ENCODE measurements at places on chromosomes 3 and 15.

DNA sequence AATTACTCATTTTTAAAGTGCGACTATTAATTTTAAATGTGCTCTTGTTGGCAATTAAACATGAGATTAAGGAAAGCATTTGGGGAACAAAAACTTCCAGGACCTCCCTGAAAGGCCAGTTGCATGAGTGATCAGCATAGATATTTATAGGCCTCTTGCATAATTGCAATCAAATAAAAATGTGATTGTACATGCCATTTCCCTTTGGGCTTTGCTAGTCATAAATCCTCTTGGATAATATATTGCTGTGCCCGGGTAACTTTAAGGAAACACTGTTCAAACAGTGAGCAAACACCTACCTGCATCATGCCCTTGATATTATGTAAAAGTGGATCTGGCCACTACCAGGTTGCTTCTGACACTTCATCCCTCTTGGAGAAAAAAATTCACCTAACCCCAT lies 239.1 kb downstream of the MCTP2 start:
- H3K36me3 ChIP-seq, result no peaks in the 10 kb centered on the region
- H3K4me1 ChIP-seq, result peaks cover 38% of the 10 kb centered on the region
- DNase-seq, result no peak
- no peak overlapping the region for H3K4me3 ChIP-seq

- DNase-seq, result peak; percentile 14
- H3K4me1 ChIP-seq, result peaks cover 12% of the 10 kb centered on the region
- no peak overlapping the region for H3K27ac ChIP-seq
- H3K4me3 ChIP-seq, result no peak overlapping the region
- peaks cover 17% of the 10 kb centered on the region for H3K27me3 ChIP-seq
- no peaks in the 10 kb centered on the region for H3K36me3 ChIP-seq
Measured at GRCh38 chr15:29678504-29679034, 143.7 kb downstream of the TJP1 start.

GRCh38 chr3:178334239-178334638 lies 202.0 kb upstream of the KCNMB2 start:
- no peaks in the 10 kb centered on the region for H3K27me3 ChIP-seq
- H3K4me1 ChIP-seq, result peaks cover 8% of the 10 kb centered on the region
- H3K27ac ChIP-seq, result no peak overlapping the region
- peaks cover 17% of the 10 kb centered on the region for H3K36me3 ChIP-seq
- no peak overlapping the region for H3K4me3 ChIP-seq

DNA sequence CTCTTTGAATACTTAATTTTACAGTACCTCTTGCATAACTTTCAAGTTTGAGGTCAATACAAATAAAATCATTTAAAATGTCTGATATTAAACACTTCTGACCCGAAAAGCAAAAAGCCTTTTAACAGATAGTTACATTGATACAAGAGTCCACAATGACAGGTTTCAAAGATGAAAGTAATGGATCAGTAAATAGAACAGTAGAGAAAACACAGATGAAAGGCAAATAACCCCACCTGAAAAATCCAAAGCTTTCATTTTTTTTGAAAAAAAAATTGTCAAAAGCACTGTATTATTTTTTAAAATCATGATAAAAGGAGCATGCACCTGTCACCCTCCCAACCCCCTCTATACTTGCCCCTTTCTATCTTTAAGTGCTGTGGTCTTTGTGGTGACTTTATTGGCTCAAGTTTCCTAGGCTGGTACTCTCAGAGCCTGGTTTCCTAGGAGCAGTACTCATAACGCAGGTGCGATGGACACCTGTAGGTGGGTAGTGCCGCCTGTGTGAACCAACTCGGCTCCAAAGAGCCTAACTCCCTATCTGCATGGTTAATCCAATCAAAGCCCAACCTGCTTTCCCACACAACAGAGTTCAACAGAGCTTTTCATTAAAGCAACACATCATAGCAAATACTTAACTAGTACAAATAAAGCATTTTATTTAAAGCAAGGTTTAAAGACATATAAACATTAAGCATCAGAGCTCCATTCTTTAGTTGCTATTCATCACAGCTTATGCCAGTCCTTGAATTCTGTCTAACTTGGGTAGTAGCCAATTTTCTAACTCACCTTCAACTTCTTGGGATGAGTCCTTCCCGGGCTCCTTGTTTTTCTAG lies 32.2 kb downstream of the LIPC start:
- no peak overlapping the region for H3K27ac ChIP-seq
- H3K36me3 ChIP-seq, result no peaks in the 10 kb centered on the region
- H3K4me3 ChIP-seq, result no peak overlapping the region
- no peak for DNase-seq
- H3K27me3 ChIP-seq, result no peaks in the 10 kb centered on the region

- H3K36me3 ChIP-seq, result no peaks in the 10 kb centered on the region
- no peak overlapping the region for H3K4me3 ChIP-seq
- no peak overlapping the region for H3K27ac ChIP-seq
- H3K4me1 ChIP-seq, result peaks cover 8% of the 10 kb centered on the region
Measured at GRCh38 chr3:181565416-181565815, 146.3 kb upstream of the SOX2 start.

- no peak for DNase-seq
- H3K4me3 ChIP-seq, result no peak overlapping the region
- no peaks in the 10 kb centered on the region for H3K4me1 ChIP-seq
- no peaks in the 10 kb centered on the region for H3K36me3 ChIP-seq
Measured at GRCh38 chr3:28791713-28792255, 443.2 kb upstream of the AZI2 start.

- H3K4me3 ChIP-seq, result no peak overlapping the region
- H3K27ac ChIP-seq, result no peak overlapping the region
- no peaks in the 10 kb centered on the region for H3K27me3 ChIP-seq
- H3K36me3 ChIP-seq, result no peaks in the 10 kb centered on the region
- H3K4me1 ChIP-seq, result peaks cover 18% of the 10 kb centered on the region
Measured at GRCh38 chr3:152621967-152622810, 212.7 kb upstream of the P2RY1 start.

- H3K27me3 ChIP-seq, result no peaks in the 10 kb centered on the region
- peaks cover 4% of the 10 kb centered on the region for H3K36me3 ChIP-seq
- no peak overlapping the region for H3K4me3 ChIP-seq
- H3K27ac ChIP-seq, result no peak overlapping the region
- H3K4me1 ChIP-seq, result no peaks in the 10 kb centered on the region
Measured at GRCh38 chr3:15470849-15471248, 43.5 kb downstream of the EAF1 start.

DNA sequence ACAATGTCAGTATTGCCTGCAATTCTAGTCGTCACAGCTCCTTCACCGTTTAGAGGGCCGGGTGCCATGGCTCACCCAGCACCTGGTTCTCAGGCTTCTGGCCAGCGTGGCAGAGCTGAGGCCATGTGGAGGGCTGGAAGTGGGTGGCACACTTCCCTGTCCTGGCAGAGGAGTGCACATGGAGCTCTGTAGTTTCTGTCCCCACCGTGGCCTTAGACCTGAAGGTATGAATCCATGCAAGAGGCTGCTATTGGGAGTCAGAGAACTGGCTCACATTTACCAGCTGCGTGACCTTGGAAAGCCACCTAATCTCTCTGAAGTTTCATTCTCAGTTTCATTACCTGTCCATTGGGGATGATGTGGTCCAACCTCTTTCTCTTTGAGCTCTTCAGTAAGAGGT lies 22.2 kb downstream of the EPHB1 start:
- peaks cover 41% of the 10 kb centered on the region for H3K27me3 ChIP-seq
- H3K27ac ChIP-seq, result no peak overlapping the region
- H3K36me3 ChIP-seq, result no peaks in the 10 kb centered on the region
- DNase-seq, result no peak
- no peaks in the 10 kb centered on the region for H3K4me1 ChIP-seq

DNA sequence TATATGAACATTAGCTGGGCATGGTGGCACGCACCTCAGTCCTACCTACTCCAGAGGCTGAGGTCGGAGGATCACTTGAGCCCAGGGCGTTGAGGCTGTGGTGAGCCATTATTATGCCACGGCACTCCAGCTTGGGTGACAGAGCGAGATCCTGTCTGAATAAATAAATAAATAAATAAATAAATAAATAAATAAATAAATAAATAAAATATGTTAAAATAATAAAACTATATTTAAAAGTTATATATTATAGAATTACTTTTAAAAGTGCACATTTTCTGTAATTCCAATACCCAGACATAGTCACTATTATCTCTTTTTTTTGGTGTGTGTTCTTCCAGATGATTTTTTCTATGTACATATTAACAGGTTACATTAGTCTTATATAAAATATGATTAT lies 382.0 kb upstream of the ROBO2 start:
- H3K4me1 ChIP-seq, result no peaks in the 10 kb centered on the region
- DNase-seq, result no peak
- H3K4me3 ChIP-seq, result no peak overlapping the region

DNA sequence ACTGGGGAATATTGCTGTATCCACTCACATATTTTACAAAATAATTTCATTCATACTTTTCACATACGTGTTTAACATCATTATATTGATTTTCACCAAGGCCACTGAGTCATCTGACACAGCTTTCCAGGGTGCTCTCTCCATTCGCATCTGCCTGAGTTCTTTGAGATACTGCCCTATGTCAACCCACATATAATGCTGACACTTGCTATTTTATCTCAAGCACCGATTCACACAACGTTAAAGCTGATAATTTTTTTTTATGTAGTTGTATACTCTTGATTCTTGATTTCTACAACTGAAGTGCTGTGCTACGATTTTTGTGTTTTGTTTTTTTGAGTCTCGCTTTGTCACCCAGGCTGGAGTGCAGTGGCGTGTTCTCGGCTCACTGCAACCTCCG lies 249.8 kb upstream of the CDIN1 start:
- no peak for DNase-seq
- H3K27ac ChIP-seq, result no peak overlapping the region
- H3K4me3 ChIP-seq, result no peak overlapping the region
- H3K36me3 ChIP-seq, result peaks cover 4% of the 10 kb centered on the region
- H3K4me1 ChIP-seq, result peaks cover 23% of the 10 kb centered on the region
- H3K27me3 ChIP-seq, result no peaks in the 10 kb centered on the region

DNA sequence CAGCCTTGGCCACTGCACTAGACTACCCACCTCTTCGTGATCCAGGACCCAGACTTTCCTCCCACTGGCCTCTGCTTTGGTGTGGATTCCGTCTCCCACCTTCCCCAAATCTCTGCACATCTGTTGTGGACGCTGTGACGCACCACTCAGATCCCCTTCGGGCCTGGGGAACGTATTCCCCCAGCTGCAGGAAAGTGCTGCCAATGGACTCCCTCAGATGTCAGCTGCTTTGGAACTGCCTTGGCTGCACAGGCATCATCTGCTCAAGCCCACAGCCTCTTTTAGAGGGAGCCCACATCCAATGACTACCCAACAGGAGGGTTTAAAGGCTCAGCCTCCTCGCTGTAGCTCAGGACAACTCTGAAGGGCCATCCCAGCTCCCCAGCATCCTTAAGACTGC lies 134.2 kb upstream of the RAD18 start:
- H3K36me3 ChIP-seq, result no peaks in the 10 kb centered on the region
- H3K27me3 ChIP-seq, result no peaks in the 10 kb centered on the region
- H3K27ac ChIP-seq, result no peak overlapping the region
- H3K4me1 ChIP-seq, result peaks cover 22% of the 10 kb centered on the region
- DNase-seq, result no peak

GRCh38 chr3:98784666-98785600 lies 21.8 kb downstream of the ST3GAL6 start:
- no peaks in the 10 kb centered on the region for H3K27me3 ChIP-seq
- H3K4me1 ChIP-seq, result peaks cover 10% of the 10 kb centered on the region
- no peak overlapping the region for H3K27ac ChIP-seq
- peaks cover 7% of the 10 kb centered on the region for H3K36me3 ChIP-seq
- no peak overlapping the region for H3K4me3 ChIP-seq

GRCh38 chr15:68465861-68466560 lies 34.0 kb upstream of the ITGA11 start:
- no peak overlapping the region for H3K27ac ChIP-seq
- no peaks in the 10 kb centered on the region for H3K4me1 ChIP-seq
- no peak overlapping the region for H3K4me3 ChIP-seq
- peaks cover 12% of the 10 kb centered on the region for H3K27me3 ChIP-seq

- H3K4me1 ChIP-seq, result peaks cover 7% of the 10 kb centered on the region
- H3K27ac ChIP-seq, result no peak overlapping the region
- no peak overlapping the region for H3K4me3 ChIP-seq
Measured at GRCh38 chr3:140748903-140749302, 71.0 kb downstream of the TRIM42 start.

GRCh38 chr15:78107471-78107870 lies 15.1 kb downstream of the SH2D7 start:
- no peaks in the 10 kb centered on the region for H3K4me1 ChIP-seq
- no peak for DNase-seq
- H3K36me3 ChIP-seq, result peaks cover 5% of the 10 kb centered on the region
- H3K27me3 ChIP-seq, result no peaks in the 10 kb centered on the region
- no peak overlapping the region for H3K27ac ChIP-seq

- no peak for DNase-seq
- H3K27me3 ChIP-seq, result no peaks in the 10 kb centered on the region
- no peak overlapping the region for H3K4me3 ChIP-seq
- H3K27ac ChIP-seq, result peak overlapping the region; percentile 66
- no peaks in the 10 kb centered on the region for H3K36me3 ChIP-seq
Measured at GRCh38 chr3:189275852-189276251, 104.1 kb downstream of the TPRG1 start.

GRCh38 chr15:94412979-94413746 lies 181.8 kb downstream of the MCTP2 start:
- H3K27ac ChIP-seq, result no peak overlapping the region
- H3K4me1 ChIP-seq, result peaks cover 64% of the 10 kb centered on the region
- no peaks in the 10 kb centered on the region for H3K27me3 ChIP-seq

DNA sequence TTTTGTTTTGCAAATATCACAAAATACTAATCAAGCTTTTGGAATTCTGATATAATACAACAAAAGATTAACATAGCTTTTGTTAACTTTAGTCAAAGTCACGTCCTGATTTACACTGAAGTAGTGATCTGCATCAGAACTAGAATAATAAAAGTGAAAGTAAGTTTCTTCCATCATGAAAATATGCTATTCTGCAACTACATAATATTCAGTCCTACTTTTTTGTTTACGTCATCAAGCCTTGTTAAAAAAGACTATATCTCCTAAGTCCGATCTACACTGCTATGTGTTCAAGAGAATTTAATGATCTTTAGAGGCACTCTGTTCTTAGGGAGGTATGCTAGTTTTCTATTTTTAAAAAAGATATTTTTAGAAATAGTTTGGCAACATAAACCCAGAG lies 330.1 kb downstream of the ARPP21 start:
- no peak overlapping the region for H3K27ac ChIP-seq
- H3K4me1 ChIP-seq, result peaks cover 2% of the 10 kb centered on the region
- DNase-seq, result no peak
- H3K4me3 ChIP-seq, result no peak overlapping the region
- H3K36me3 ChIP-seq, result no peaks in the 10 kb centered on the region

- H3K27ac ChIP-seq, result no peak overlapping the region
- peaks cover 13% of the 10 kb centered on the region for H3K4me1 ChIP-seq
- no peak for DNase-seq
- H3K27me3 ChIP-seq, result no peaks in the 10 kb centered on the region
- no peak overlapping the region for H3K4me3 ChIP-seq
Measured at GRCh38 chr3:49666592-49666991, 7.6 kb upstream of the APEH start.

DNA sequence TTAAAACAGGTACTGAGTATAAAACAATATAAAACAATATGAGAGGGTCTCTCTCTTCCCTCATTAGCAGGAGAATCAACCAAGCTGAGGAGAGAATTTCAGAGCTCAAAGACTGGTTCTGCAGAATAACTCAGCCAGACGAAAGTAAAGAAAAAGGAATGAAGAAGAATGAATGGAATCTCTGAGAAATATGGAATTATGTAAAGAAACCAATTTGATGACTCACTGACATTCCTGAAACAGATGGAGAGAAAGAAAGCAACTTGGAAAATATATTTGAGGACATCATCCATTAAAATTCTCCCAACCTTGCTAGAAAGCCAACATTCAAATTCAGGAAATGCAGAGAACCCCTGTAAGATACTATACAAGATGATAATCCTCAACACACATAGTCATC lies 630.9 kb downstream of the PYDC2 start:
- peak overlapping the region; percentile 11 for H3K27ac ChIP-seq
- H3K4me3 ChIP-seq, result no peak overlapping the region
- H3K36me3 ChIP-seq, result peaks cover 4% of the 10 kb centered on the region
- H3K27me3 ChIP-seq, result no peaks in the 10 kb centered on the region

All from mesothelial cell of epicardium (in vitro differentiated cells).